ENCODE measurements at places on chromosomes 16 and 17.

DNA sequence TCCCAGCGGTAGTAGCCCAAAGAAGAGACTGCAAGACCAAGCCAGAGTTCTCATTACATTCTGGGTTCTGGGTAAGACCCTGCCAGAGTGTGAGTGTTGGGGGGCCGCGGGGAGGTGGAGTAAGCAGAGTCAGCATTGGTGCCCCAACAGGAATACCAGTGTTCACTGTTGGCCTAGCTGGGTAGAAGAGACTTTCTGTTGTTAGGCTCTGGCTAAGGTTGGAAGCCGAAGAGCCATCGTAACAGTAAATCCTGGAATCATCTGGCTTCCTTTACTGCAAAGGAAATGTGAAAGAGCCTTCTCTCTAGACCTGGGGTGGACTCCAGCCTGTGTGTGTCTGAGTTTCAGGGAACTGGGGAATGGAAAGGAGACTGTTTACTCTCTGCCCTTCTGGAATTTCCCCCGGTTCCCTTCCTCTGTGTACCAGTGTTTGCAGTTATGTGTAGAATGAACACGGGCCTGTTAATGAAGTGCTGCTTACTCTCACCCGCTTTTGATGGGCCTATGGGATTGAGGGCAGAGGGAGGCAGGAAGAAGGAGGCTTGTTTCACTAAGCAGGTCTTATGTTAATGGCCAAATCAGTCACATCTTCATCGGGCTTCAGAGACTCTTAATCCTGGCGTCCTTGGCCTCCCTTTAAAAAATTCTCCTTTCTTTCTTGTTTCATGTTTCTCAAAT lies 68.5 kb downstream of the WWP2 start:
- no peak for DNase-seq

DNA sequence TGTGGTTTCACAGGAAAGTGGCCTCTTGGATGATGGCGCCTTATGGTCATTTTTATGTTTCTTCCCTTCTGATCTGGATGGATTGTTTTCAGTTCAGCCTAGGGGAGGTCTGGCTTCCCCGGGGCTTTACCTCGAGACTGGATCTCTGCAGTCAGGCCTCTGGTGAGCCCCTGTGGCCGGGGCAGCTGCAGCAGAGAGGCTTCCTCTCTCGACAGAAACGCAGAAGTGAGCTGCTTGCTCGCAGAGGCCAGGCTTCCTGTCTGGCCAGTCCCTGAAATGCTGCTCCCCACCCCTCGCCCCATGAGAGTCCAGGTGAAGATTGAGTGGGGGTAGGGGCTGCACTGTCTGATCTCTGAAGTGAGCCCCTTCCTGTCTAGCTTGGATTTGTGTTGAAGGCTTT lies 44.0 kb downstream of the PLCG2 start:
- DNase-seq, result no peak

DNA sequence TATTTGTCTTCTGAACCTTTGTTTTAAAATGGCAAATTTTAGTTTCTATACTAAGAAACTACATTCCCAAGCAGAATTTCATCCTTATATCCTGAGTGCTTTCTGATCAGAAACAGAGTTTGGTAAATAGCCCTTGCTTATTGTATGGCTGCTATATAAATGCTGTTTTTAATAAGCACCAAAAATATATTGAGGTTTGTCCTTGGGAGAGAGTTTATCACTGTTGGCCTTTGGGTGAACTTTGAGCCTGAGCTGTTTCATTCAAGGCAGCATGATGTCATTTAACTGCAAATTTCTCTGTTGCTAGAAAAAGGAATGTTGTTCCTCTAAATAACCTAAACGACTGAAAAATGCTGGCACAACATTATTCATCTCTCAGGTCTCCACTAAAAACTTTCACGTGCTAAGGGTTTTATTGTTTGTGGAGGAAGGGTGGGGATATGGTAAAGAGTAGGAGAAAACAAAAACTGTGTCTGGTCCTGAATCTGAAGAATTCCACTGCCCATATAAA lies 334.3 kb upstream of the TBX2 start:
- no peak for DNase-seq

GRCh38 chr16:84478172-84478947 lies 26.1 kb downstream of the MEAK7 start:
- no peak for DNase-seq

- DNase-seq, result no peak
Observed at GRCh38 chr17:77930780-77931768, 27.4 kb upstream of the TNRC6C start.

DNA sequence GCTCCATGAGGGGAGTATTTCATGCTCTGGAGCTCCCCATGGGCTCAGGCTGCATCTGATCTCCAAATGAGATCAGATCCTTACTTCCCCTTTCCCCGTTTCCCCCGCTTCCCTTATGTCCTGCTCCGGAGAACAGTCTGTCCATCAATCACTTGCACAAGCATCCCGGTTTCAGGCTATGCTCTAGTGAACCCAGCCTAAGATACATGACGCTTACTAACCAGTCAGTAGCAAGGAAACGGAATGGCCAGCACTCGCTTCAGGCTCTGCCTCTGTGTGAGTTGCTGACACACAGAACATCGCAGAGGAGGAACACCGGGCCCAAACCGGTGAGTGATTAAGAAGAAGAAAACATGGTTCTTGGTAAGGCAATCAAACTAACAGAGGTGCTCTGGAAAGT lies 9.4 kb upstream of the ATP5MC1 start:
- DNase-seq, result no peak
